ENCODE measurements at places on chromosomes 11 and 22.

DNA sequence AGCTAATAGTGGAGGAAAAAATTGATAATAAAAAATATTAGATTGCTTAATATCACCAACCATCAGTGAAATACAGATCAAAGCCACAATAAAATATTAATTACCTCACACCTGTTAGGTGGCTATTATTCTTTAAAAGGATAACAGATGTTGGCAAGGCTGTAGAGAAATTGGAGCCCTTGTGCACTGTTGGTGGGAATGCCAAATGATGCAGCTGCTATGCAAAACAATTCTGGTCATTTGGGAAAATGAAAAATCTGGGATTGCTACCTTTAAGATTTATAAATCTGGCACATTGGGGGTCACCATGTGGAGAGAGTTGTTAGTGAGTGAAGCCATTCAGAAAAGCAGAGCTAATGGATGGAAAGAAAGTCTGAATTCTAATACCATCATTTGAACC is 143.4 kb downstream of the FCHSD2 start:
- no peak for DNase-seq

GRCh38 chr22:46391486-46392136 is 56.1 kb downstream of the TRMU start:
- no peak for DNase-seq

- peak; percentile 69 for DNase-seq
These were observed 20.1 kb downstream of the TSSC4 start for GRCh38 chr11:2420502-2421225.

GRCh38 chr22:16866167-16866566 is 41.0 kb upstream of the XKR3 start:
- no peak for DNase-seq

DNA sequence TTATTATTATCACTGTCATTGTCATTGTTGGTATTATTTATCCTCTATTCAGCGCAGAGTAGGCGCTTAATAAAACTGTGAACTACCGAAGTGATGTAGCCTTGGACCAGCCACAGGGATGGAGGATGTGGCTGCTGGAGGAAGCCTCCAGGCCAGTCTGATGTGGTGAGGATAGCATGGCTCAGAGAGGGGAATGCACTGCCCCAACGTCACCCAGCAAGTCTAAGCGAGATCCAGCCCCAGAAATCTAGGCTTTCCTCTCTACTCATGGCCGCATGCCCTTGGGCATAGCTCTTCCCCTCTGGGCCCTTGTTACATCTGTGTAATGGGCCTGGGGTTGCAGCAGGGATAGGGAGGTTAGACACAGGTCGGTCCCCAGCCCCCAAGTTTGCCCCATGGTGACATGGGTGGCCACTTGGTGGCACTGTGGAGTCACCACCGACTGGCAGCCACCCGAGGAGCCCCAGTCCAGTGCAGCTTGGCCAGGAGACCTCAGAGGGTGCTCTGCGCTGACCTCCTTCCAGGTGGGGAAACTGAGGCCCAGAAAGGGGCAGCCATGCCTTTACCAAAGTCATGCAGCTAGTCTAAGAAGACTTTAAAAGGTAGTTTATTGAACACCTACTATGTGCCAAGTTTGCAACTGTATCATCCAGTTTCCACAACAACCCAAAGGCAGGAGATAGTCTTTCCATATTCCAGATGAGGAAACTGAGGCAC is 395.7 kb downstream of the MN1 start:
- DNase-seq: peak; percentile 27

DNA sequence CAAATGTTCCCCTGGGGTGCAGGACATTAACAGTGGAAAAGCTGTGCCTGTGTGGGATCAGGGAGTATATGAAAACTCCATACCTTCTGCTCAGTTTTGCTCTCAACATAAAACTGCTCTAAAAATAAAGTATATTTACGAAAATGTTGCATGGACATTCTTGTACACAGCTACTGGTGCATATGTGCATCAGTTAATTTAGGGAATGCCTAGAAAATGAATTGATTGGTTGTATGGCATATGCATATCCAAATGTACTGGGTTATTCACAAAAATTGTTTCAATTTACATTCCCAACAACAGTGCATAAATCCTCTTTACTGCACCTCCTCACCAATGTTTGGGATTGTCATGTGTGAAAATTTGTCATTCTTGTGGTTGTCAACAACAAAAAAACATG is 251.1 kb upstream of the MPPED2 start:
- no peak for DNase-seq

DNA sequence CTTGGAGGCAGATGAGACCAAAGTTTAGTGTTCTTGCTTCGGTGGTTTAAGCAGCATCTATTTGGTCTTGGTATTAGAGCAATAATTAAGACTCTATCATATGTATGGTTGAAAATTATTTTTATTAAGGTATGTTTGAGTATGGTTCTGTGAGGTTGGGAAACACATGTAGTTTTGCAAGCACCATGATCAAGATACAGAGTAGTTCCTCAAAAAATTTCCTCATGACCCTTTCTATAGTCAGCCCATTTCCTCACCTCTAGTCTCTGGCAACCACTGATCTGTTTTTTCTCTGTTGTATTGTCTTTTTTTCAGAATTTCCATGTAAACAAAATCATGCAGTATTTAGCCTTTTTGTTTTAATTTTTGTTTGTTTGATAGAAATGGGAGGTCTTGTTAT is 18.4 kb downstream of the MTMR3 start:
- no peak for DNase-seq

- no peak for DNase-seq
These were observed 6.6 kb downstream of the TCN1 start for GRCh38 chr11:59859673-59860072.

GRCh38 chr11:1873048-1873812 is 18.5 kb downstream of the PRR33 start:
- no peak for DNase-seq

DNA sequence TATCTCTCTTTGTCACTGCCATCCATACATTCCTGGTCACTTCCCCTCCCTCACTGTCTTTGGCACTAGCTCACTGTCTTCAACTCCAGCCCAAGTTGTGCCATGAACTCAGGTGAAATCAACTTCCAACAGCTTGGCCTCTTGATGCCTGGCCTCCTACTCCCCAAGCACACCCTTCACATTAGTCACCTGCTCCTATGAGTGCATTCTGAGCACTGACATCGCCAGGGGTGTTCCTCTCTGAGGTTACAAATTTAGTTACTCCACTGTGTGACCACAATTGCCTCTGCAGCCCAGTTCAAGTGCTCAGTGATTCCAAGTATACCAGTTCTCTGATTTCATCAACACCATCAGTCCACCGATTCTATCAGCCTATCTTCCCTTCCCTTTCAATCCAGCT is 10.8 kb downstream of the DRD2 start:
- DNase-seq: no peak

GRCh38 chr11:100105982-100106358 is 581.1 kb upstream of the ARHGAP42 start:
- DNase-seq: no peak

DNA sequence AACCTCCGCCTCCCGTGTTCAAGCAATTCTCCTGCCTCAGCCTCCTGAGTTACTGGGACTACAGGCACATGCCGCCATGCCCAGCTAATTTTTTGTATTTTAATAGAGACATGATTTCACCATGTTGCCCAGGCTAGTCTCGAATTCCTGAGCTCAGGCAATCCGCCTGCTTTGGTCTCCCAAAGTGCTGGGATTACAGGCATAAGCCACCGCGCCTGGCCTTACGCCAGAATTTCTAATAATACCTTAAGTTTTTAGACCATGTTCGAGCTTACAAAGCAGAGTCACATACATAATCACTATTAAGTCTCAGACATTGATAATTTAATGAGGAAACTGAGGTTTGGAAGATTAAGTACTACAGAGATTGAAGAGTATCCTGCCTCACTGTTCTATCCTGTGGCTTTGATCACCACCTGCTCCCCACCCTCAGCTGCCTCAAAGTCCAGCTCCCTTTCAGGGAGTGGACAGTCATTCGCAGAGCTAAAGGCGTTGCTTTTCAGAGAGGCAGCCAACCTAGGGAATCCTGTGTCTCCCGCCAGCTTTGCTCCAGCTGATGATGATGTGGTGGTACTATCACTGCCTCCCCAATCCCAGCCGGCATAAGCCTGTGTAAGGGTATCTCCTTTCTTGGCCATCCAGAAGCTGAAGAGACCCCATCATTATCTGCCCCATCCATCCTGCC is 7.7 kb downstream of the UBASH3B start:
- no peak for DNase-seq

DNA sequence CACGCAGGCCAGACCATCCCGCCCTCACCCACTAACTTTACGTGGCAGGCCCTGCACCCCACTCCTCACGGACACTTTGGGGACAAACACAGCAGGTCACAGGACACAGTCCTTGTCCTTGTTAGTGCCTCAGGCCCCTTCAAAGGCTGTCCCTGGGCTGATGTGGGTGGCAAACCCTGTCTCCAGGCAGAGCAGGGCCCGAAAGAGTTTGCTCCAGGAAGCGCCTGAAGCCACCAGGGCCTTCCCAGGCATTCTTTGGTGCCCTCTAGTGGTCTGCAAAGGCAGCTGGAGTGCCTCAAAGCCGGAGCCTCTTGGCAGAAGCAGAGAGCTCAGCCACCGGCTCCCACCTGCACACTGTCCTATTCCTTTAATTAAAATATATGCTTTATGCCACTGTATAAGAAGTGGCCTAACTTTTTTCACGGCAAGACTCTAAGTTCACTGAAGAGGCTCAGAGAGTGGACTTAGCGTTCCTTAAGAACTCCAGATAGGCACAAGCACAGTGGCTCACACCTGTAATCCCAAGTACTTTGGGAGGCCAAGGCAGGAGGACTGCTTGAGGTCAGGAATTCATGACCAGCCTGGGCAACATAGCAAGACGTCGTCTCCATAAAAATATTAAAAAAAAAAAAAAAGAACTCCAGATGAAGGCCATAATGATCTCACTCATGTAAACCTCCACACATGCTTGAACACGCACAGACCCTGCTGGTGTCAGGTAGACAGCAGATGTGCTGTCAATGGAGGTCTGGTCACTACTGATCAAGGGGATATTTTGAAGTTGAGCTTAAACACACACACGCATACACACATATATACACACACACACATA is 11.1 kb downstream of the TXN2 start:
- DNase-seq: peak; percentile 79

- DNase-seq: no peak
These were observed 349 bp downstream of the TSSC4 start for GRCh38 chr11:2400762-2401435.

- DNase-seq: peak; percentile 25
These were observed 11.9 kb downstream of the B3GNT6 start for GRCh38 chr11:77046060-77046501.

DNA sequence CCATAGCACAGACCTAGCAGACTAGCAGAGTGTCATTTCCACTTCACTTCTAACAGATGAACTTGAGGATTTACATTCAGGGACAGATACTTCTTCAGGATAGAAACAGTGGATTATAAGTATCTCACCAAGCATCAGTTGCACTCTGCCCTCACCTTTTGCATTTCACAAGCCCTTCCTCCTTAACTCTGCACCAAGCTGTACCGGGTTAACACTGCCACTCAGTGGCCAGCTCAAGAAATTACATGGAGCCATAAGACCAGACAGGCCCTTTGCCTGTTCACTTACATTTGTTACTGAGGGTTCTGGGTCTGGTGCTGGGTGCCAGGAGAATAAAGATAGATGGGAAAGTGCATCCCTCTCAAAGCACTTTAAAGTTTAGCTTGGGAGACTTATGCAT is 309.8 kb downstream of the SHANK2 start:
- no peak for DNase-seq

GRCh38 chr22:39703928-39704639 is 133.5 kb downstream of the CACNA1I start:
- DNase-seq: no peak

DNA sequence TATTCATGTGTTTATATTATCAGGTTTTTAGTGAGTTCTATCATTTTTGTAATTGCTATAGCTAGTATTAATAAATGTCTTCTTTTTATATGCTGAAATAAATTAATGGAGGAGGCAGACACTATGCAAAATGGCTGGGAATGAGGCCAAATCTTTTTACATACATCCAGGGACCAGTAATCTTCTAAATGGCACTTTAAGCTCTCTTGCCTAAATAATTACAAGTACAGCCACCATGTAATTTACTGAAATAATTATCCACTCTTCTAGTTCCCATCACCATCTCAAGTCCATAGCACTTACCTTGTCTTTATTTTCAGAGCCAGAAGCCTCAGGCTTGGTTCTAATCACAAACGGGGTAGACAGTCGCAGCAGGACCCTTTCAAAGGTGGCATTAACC is 79.1 kb downstream of the GUCY1A2 start:
- DNase-seq: no peak

DNA sequence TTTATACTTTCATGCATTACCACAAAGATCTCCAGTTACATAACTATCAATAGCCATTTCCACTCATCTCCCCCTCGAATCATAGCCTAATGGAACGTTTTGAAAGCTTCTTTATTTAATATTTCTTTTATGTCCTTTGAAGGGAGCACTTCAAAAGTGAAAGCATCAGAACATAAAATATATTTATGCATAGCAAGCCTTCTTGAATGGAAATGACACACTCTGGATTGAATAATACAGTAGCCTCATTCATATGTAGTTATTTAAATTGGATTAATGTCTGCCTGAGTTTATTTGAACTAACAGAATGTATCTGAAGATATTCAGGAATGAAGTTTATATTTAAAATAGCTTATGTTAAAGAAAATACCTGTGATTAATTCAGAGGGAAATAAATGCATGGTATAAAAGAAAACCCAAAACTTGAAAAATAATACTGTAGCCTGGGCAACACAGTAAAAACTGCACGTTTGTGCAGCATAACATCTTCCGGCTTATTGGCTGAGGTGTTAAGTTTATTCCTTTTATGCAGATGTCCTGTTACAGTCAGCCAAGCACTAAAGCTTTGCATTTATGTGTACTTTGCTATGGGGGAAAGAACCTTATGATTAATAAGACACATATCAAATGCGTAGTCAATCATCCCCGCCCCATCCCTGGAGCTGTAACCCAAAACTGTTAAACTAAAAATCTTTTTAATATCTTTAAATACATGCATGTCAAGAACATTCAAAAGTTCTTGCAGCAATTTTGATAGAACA is 22.0 kb downstream of the OOSP3 start:
- no peak for DNase-seq

- DNase-seq: peak; percentile 70
These were observed 26.4 kb downstream of the LRFN4 start for GRCh38 chr11:66883016-66883965.

GRCh38 chr11:84780689-84781293 is 846.4 kb downstream of the DLG2 start:
- DNase-seq: peak; percentile 17
